ENCODE measurements at places on chromosomes 2 and 18.

- DNase-seq: peak; percentile 56
These were observed 79.7 kb upstream of the TRIB2 start for GRCh38 chr2:12636837-12637581.

GRCh38 chr18:44958455-44958854 lies 277.8 kb downstream of the SETBP1 start:
- no peak for DNase-seq

DNA sequence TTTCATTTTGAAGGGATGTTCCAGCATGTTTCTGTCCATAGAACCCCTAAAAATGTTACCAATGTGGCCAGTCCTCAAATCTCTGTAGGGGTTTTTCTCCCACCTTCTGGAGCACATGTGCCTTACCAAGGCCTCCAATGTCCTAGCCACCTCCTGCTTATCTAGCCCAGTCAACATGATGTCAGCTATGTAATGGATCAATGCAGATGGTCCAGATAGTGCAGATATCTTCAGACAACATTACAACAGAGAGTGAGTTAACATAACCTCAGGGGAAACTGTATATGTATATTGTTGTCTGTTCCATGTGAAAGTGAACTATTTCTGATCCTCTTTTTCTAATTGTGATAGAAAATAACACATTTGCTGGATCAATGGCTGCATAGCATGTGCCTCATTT lies 92.7 kb downstream of the MRPS9 start:
- no peak for DNase-seq

- DNase-seq: no peak
These were observed 3.8 kb downstream of the STAM2 start for GRCh38 chr2:152171718-152172117.

- no peak for DNase-seq
These were observed 49.1 kb downstream of the ARHGAP28 start for GRCh38 chr18:6778459-6779247.

DNA sequence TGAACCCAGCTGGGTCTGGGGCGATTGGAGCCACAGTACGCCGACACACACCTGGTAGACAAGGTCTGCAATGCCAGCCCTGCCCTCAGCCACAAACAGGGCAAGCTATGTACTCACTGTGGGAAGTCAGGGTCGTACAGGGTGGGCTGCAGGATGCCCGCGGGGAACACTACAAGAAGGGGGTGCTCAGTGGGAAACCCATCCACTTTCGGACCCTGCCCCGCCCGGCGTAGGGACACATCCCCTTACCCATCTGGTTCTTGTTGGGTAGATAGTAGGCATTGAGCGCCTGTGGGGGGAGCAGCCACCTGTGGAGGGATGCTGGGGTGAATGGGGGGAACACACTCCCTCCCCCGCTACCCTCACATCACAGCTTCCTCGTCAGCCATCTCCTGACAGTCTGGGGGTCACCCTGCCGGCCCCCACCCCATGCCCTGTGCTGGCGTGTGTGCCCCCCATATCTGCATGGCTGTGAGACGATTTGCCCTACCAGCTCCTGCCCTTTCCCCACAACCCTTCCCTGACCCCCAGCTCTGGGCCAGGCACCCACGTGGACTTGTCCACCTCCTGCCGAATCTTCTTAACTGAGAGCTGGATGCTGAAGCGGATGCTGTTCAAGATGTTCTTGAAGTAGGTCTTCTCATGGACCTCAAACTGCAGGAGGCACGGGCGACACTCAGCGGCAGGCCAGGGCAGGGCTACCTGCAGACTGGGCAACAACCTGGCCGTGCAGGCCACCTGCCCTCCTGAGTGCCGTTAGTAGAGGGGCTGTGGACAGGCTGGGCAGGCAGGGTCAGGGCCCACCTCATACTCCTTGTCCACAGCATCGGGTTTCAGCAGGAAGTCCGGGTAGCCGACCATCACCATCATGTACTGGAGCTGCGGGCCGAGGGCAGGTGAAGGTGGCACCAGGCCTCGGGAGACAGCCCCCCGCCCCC lies 5.1 kb downstream of the ECEL1 start:
- no peak for DNase-seq

GRCh38 chr2:72985891-72986683 lies 68.8 kb downstream of the EMX1 start:
- DNase-seq: no peak

DNA sequence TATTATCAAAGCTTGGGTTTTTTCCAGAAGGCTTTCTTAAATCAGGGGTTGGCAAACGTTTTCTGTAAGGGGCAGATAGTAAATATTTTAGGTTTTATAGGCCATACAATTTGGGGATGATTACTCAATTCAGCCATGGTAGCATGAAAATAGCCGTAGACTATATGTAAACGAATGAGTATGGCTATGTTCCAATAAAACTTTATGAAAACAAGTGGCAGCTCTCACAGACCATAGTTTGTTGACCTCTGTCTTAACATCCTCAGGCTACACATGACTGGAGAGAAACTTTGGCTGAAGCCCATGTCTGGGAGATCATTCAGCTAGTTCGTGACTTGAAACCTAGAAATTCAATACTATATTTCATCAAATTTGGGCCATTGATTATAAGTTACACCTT lies 30.2 kb downstream of the UGP2 start:
- DNase-seq: no peak

GRCh38 chr2:97969081-97970067 lies 26.4 kb downstream of the TMEM131 start:
- DNase-seq: no peak

DNA sequence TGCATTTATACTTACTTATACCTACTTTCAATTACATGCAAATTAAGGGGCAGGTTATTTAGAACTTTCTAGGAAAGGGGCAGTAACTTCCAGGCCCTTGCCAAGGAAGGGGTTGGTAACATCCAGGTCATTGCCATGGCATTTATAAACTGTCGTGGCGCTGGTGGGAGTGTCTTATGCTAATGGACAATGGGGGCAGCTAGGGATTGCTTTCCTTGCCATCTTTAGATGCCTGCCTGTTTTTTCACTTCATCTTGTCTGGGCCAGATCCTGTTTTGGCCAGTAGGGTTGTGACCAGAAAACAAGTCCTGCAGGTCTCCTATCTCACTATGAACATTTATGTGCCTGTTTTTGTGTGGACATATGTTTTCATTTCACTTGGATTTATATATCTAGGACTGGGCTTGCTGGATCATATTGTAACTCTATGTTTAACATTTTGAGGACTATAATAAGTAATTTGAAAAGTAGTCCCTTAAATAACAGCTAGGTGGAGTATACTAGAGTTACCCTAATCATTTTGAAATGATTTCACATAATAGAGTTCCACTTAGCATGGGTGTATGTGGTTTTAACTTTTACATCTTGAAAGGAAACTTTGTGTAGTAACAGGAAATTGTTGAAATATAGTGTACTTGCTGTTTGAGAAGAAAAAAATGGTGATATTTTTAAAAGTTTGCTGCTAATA lies 56.1 kb downstream of the LCLAT1 start:
- no peak for DNase-seq

- DNase-seq: no peak
These were observed 121.6 kb downstream of the MTCL1 start for GRCh38 chr18:8826971-8827370.

DNA sequence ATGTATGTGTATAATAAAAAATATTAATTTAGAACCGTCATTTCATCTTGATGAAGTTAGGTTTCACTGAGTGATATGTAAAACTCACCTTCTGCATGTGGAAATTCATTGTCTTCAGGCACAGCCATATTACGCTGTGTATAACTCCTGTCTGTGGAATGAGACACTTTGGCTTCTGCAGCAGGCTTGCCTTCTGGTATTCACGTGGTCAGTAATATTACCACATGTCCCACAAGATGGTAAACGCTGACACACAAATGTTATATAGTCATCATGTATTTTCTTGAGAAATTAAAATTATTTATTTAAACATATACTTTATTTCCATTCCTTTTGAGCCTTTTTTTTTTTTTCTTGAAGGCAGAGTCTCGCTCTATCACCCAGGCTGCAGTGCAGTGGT lies 25.1 kb upstream of the AAK1 start:
- no peak for DNase-seq

DNA sequence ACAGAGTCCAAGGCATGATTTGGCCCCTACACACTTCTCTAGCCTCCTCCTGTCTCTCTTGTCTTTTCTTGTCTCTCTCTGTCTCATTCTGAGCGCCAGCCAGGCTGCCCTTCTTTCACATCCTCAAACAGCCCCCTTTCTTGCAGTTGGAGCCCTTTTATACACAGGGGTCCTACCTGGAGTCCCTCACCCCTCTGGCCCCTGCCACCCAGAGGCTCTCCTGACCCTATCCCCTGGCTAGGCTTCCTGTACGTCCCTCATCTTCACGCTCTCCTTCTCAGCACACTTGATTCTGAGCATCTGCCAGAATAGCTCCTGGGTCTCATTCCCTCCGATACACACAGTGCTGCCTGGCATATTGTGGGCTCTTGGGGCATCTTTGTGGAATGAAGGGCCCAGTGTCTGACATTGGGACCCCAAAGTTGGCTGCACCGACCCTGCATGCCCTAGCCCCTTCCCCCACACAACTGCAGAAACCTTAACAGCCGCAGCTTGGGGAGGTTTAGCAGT lies 261.9 kb downstream of the DYSF start:
- DNase-seq: no peak

DNA sequence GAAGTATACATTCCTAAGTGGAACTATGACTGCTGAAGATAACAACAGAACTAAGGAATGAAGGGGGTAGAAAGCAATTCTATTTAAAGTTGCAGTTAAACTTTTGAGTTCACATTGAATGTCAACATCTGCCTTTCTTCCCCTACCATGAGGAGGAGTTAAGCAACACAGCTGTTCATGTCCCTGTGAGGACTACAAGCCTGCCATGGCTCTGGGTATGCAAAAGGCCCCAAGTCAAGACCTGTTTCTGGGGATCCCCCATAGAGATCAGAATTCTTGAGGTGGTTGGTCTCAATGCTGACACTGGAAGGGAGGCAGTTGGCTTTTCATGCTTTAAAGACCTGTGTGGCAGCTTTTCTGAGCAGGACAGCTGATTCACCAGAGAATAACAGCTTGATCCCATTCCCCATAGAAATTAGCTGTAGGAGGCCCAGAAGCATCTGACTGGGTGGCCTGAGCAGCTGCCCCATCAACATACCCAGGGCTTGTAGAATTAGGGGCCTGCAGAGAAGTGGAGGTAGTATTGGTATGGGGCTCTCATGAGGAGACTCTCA lies 131.0 kb downstream of the SETBP1 start:
- DNase-seq: no peak

GRCh38 chr18:36458306-36458705 lies 160.8 kb downstream of the FHOD3 start:
- DNase-seq: no peak

- no peak for DNase-seq
These were observed 111.0 kb upstream of the GPC1 start for GRCh38 chr2:240324312-240325015.

DNA sequence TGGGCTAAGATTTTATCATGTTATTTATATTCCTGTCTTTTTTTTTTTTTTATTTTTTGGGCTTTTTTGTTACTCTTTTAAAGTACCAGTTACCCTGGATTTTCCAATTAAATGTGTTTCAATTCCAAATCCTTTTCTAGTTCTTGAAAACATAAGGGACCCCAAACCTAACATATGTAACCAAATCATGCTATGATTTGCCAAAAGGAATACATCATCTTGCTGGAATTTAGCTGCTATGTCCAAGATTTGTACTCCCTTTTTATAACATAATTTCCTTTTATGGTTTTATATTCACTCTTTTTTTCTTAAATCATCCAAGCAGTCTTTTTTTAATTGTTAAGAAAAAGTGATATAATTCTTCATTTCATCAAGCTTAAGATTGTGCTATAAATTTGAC lies 60.9 kb upstream of the DSEL start:
- peak; percentile 61 for DNase-seq

- DNase-seq: no peak
These were observed 13.3 kb downstream of the ANKRD44 start for GRCh38 chr2:197297266-197297665.

DNA sequence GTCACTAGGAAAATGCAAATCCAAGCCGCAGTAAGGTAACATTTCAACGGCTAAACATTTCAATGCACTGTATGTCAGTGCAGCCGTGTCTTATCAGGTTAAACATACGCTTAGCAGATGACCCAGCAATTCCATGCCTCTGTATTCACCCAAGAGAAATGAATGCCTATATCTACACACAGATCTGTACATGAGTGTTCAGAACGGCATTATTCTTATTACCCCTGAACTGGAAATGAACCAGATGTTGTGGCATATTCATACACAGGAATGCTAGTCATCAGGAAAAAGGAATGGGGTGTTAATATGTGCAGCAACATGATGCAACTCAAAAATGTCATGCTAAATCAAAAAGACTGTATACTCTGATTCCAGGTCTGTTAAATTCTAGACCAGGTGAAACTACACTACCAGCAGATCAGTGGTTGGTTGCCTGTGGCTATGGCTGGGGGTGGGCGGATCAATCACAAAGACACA lies 80.4 kb upstream of the RPL31 start:
- DNase-seq: peak; percentile 82

DNA sequence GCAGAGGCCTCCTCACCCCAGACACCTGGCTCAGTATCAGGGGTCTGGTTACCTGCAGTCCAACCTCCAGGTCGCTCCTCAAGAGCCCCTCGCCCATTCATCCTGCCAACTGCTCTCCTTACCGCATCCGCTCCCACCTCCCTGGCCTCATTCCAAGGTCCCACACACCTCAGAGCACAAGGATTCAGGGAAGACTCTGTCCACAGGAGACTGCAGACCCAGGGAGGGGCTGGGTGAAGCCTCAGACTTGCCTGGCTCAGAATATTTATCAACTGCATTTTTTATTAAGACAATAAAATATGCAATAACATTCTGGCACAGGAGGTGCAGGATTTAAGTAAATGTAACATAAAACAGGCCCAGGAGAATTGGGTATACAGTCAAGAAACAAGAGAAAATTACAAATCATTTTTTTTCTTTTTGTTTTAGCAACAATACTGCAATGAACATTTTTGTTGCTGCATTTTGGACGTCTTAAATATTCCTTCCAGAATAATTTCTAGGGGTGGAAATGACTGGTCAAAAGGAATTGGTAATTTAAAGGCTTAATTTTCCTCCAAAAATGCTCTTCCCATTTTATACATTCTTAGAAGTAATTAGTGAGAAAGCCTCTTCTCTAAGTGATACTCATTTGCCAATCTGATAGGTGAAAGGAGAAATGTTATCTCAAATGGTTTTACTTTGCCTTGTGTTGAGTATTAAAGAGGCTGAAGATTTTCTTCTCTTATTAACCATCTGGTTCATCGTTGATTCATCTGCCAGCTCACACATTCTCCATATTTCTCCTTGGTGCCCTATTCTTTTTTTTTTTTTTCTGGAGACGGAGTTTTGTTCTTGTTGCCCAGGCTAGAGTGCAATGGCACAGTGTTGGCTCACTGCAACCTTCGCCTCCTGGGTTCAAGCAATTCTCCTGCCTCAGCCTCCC lies 42.5 kb downstream of the TEX44 start:
- DNase-seq: peak; percentile 51

- DNase-seq: peak; percentile 23
These were observed 390.7 kb downstream of the LRATD1 start for GRCh38 chr2:15023221-15023620.

DNA sequence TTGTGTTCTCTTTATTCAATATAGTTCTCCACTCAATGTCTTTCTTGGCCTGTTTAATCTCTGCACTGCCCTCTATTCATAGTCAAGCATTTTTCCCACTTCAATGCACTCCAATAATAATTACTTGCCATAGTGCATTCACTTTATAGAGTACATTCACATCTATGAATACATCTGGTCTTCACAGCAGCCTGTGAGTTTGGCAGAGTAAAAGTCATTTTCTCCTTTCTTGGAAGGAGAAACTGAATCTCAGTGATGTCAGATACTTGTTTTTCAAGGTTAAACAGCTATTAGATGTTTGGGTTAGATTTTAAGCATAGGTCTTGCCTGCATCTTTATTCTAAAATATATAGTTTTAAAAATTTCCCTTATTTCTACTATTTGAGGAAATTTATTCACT lies 373.2 kb downstream of the TRIB2 start:
- DNase-seq: peak; percentile 62
